AG10803 (cell line): ENCODE measurements at places on chromosomes 12 and 14.

GRCh38 chr14:106489112-106489881 is 962.9 kb downstream of the TMEM121 start:
- DNase-seq = no peak

DNA sequence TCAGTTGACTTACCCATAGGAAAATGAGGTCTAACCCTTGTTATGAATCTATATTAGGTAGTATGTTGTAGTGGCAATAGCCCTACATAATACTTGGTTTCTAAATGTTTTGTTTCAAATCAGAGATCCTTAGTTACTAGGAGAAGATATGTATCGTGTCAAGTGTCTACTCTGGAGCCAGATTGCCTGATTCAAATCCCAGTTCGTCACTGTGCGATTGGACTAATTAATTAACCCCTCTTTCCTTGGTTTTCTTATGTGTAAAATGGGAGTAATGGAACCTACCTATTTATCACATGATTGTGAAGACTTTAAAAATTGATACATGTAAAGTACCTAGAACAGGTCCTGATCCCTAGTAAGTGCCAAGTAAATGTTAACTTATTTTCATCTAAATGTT is 1.4 kb downstream of the LETMD1 start:
- no peak for DNase-seq

DNA sequence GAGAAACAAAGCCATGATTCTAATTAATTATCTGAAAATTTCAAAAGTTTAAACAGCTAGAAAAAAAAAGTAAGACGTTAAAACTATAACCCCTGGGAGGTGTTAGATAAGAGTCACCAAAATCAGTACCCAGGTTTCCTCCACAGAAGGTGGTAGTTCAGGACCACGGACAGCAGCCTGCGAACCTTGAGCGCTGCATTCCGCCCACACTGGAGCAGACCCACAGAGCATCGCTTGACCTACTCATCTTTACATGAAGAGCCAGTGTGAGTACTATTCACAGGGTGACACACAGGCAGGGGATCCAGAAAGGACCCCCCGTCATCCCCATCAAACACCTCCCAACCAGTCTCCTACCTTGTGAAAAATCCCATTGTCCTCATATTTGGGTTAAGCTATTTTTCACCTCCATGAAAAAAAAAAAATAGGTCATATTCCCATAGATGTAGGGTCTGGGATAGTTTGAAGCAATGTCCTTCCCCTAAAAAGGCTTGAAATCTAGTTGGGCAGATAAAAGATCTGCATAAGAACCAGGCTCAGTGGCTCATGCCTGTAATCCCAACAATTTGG is 8.8 kb upstream of the CHGA start:
- peak; percentile 4 for DNase-seq

DNA sequence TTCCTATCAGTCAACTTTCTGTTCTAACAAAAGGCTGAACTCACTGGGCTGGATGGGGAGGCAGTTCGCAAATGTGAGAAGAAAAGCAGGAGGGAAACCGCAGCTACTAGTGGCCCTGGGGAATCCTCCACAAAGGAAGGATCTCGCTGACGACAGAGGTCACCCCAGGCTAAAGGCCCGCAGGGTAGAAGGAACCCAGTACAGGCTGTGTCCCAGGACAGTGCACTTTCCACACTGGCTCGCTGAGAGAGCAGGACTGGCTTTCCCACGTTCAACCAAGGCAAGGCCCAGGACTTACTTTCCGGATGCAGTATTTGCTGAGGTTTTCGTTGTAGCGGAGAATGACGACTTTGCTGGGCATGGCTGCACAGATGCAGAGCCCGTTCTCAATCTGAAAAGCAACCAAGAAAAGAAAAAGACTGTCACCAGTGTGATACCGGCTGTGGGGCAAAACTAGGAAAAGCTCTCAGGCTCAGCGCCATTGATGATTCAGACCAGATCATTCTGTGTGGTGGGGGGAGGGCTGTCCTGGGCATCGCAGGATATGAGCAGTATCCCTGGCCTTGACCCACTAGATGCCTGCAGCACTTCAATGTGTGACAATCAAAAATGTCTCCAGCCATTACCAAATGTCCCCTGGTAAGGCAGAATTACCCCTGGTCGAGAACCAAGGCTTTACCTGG is 36.3 kb downstream of the PRKAB1 start:
- DNase-seq = peak; percentile 54

GRCh38 chr12:103558879-103559278 is 28.2 kb upstream of the STAB2 start:
- DNase-seq = no peak

GRCh38 chr12:101727098-101727497 is 12.2 kb downstream of the SYCP3 start:
- no peak for DNase-seq

- peak; percentile 49 for DNase-seq
Measured at GRCh38 chr14:52949711-52950409, 990 bp downstream of the FERMT2 start.

DNA sequence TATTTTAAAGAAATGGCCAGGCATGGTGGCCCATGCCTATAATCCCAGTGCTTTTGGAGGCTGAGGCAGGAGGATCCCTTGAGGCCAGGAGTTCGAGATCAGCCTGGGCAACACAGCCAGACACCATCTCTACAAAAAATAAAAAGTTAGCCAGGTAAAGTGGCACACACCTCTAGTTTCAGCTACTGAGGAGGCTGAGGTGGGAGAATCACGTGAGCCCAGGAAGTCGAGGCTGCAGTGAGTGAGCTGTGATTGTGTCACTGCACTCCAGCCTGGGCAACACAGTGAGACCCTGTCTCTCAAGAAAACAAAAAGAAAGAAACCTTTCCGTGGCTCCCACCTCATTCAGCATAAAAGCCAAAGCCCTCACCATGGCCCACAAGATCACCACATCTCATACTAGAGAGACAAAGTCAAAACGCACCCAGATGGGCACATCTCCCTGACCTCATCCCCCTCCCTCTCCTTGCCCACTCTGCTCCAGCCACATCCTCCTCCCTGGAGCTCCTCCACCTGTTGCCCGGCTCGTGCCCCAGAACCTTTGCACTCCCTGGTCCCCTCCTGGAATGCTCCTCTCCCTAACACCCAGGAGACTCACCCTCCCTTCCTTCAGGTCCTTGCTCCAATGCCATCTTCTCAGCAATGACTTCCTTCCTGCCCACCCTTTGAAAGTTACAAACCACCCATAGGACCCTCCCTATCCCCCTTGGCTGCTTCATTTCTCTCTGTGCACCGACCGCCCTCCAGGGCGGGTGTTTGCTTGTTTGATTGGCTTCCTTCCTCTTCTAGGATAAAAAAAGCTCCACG is 4.8 kb upstream of the SCARB1 start:
- no peak for DNase-seq

- no peak for DNase-seq
Measured at GRCh38 chr12:122844366-122844971, 9.2 kb downstream of the HIP1R start.
